ENCODE measurements at places on chromosomes 12 and 14.

DNA sequence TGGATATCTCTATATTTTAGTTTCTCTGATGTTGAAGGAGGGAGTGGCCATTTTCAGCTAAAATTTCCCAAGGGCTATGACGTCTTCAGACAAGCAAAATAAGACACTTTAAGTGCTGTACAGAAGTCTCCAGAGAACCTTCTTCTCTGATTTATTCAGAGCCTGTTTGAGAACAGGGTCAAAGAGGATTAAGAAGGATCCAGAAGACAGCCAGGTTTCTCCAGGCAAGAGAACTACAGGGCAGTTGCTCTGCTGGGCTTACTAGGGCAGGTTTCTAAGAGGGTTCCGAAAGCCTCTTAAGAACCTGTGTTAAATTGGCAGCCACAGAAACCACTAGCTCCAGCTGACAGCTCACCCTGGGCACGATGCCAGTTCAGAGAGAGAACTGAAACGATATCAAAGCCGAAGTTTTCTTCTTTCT, 1.2 kb downstream of the MGP start:
- peak; percentile 76 for DNase-seq

DNA sequence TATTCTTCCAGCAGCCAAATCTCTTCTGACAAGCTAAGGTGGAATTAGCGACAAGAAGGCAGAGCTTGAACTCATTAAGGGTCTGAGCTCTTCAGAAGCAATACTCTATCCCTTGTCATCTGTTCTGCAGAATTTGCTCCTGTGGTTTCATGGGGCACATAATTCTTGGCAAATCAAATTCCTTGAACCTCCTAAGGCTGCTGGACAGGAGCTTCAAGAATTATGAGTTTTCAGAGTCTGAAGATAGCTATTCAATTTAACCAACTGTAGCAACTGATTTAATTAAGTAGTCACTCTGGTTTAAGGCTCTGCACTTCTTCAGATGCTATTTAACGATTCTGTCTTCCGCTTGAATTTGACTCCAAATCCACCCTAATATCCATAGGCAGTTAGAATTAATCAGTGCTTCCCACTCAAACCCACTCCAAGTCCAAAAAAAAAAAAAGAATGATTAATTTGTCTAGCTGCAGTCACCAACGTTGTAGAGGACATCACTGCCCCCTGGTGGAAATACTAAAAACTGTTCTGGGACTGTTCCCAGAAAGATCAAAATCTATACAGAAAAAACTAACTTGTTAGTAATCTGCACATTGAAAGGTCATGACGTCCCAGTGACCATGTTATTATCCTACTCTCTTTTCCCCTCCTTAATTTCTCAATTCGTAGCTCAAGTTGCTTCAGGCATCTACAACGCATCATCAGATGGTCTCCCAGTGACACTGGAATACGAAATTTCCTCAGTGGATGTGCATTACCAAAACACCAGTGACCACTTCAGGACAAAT, 169.9 kb downstream of the KIF21A start:
- no peak for DNase-seq

DNA sequence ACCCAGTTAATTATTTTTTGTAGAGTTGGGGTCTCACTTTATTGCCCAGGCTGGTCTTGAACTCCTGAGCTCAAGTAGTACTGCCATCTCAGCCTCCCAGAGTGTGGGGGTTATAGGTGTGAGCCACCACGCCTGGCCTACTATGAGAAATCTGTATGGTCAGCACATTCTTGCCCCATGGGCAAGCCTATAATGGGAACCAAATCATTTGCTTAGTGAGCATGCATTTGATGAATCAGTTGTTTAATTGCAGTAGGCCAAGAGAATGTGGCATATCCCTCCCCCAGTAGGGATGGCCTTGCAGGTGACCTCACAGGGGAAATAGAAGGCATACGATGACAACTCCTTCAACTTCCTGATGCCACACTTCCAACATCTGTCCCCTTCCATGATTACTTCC, 122.7 kb downstream of the DIP2B start:
- no peak for DNase-seq

DNA sequence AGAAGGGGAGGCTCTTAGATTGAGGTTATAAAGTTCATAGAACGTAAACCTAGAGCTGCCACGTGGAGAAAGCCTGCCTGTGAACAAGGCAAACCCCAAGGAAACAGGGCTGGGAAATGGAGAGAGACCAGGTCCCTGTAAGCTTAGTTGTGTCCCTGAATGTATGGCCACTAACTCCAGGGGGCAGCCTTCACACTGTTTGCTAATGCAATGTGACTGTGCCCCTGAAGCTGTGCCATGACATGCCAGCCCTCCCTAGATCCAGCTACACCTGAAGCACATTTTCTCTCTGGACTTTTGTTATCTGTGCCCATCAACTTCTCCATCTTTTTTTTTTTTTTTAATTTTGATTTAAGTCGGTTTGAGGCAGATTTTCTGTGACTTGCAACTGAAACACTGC, 60.6 kb upstream of the TMCC3 start:
- DNase-seq: peak; percentile 5

DNA sequence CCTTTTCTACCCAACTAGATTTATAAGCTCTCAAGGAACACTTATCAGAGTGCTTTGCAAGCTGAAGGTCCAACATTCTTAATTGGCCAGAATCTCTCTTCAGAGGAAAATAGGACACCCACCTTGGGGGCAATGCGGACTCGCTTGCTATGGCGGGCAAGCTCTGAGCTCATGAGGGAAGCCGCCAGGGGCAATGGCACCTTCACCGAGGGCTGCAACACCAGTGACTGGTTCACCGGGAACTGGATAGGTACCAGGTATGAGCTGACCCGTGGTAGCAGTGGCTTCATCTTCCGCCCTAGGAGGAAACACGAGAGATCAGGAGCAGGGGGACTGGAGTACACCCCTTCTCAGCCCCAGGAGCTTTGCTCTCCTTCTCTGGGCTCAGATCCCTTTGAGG, 7.4 kb upstream of the TEX52 start:
- no peak for DNase-seq

GRCh38 chr12:9797722-9798619, 29.3 kb upstream of the KLRF1 start:
- peak; percentile 27 for DNase-seq

All from activated CD8-positive, alpha-beta memory T cell treated with anti-CD3 and anti-CD28 coated beads for 1 hour (primary cell).